ENCODE measurements at places on chromosomes 13 and 19.

- peak; percentile 68 for DNase-seq
Measured at GRCh38 chr19:15252398-15253018, 20.3 kb upstream of the EPHX3 start.

GRCh38 chr13:66036024-66036614 is 1194.0 kb downstream of the PCDH9 start:
- DNase-seq, result no peak

DNA sequence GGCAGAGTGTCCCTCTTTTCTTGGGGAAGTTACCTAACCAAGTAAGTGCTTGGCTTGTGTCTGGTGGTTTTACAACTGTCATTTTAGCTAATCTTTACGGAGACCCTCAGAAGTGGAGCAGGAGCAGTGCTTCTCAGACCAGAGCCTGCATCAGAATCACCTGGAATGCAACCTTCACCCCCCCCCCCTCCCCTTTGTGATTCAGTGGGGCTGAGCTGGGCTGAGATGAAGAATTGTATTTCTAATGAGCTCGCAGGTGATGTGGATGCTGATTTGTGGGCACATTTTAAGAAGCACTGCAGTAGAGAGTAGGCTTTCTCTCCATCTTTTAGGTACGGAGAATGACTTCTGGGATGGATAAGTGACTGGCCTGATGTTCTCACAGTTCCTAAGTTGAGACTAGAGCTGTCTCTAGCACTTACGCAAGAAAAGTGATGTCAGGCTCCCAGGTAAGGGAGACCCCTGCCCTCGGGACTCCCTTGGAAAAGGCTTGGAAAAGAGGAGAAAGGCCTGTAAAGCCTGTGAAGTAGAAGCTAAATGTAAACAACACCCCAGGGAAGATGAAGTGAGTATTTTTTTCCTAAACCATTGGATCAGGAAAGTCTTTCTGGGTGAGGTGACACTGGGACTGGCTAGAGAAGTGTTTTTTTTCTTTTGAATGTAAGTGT is 23.3 kb upstream of the RNF113B start:
- DNase-seq, result no peak

- DNase-seq, result peak; percentile 39
Measured at GRCh38 chr19:49422407-49423070, 702 bp downstream of the PTH2 start.

GRCh38 chr13:111411151-111411858 is 90.9 kb downstream of the TEX29 start:
- DNase-seq, result no peak

DNA sequence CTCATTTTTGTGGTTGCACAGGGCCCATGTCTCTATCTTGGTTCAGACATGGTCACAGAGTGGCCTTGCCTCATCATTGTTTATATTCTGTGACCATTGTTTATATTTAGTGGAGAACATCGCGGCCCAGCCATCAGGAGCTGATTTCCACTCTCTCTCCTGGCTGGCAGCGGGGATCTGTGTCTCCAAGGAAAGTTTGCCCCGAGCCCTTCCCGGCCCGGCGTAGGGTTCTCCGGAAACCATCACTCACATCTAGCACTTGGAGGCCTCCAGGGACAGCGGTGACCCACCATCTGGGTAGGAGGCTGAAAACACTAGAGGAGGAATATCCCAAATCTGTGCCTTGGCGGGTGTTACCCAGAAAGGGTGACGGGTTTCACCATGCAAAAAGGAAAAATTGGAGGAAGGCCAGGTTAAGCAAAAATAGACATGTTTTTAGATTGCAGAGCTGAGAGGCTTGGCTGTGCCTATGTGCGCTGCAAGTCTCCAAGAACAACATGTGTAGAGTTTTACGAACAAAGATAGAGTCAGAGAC is 726 bp upstream of the ZNF358 start:
- no peak for DNase-seq

GRCh38 chr19:49417088-49417487 is 6.2 kb downstream of the PTH2 start:
- no peak for DNase-seq

DNA sequence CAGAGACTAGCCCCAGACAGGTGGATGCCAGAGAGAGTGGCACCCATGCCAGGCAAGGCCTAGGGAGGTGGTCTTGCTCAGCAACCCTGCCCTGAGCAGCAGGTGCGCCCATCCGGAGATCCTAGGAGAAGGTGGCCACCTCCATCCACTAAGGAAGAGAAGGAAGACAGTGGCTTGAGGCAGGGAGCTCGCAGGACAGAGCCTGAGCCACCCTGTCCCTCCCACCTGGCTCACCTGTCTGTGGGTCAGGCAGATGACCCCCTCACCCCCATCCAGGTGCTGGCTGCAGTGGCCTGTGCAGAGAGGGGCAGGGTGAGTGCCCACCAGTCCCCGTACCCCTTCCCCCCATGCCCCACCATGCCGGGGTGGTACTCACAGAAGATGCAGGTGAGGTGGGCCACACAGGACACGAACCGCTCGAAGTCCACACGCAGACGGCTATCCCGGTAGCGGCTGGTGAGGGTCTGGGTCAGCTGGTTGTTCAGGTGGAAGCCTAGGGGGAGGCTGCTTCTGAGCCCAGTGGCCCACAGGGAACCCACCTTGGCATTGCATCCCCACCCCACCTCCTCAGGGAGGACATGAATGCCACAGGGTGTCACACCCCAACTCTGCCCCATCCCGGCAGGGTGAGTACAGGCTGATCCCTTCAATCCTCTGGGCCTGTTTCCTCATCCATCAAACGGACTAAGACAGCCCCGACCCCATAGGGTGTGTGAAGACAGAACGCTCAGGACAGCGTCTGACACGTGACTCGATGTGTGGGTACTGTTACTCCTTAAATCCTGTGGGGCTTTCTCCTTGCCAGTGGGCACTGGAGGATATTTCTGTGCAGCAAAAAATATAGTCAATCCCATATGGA is 13.3 kb downstream of the CAPN12 start:
- no peak for DNase-seq

GRCh38 chr19:58483776-58484175 is 7.6 kb downstream of the ZNF446 start:
- no peak for DNase-seq

GRCh38 chr13:59643364-59643841 is 520.3 kb downstream of the DIAPH3 start:
- no peak for DNase-seq

DNA sequence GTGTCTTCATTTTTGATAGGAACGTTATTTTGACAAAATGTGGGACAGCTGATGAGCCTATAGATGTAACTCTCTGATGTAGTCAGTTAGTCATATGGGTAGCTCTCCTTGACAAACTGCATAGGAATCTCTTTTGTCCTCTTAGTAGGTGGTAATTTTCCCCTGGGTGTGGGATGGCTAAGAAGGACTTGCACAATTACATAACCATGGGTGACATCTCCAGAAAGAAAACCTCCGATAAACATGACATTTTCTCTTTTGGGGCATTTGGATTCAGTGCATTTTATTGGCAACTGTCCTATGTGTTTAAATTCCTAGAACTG is 41.8 kb downstream of the IGFL3 start:
- peak; percentile 33 for DNase-seq

DNA sequence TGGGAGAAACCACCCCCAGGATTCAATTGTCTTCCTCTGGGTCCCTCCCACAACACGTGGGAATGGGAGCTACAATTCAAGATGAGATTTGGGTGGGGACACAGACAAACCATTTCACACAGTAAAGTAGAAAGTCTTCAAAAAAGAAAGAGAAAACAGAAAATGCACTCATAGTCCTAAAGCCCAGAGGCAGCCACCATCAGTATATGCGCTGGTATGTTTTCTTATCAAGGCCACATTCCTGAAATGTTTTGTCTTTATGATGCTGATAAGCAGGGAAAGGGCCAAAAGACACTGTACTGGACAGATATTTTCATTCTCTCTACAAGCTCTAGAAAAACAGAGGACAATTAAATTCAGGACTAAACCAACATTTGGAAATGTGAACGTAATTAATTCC is 375.8 kb upstream of the TSHZ3 start:
- DNase-seq, result no peak

- DNase-seq, result peak; percentile 57
Measured at GRCh38 chr13:33931397-33932311, 113.7 kb downstream of the RFC3 start.

DNA sequence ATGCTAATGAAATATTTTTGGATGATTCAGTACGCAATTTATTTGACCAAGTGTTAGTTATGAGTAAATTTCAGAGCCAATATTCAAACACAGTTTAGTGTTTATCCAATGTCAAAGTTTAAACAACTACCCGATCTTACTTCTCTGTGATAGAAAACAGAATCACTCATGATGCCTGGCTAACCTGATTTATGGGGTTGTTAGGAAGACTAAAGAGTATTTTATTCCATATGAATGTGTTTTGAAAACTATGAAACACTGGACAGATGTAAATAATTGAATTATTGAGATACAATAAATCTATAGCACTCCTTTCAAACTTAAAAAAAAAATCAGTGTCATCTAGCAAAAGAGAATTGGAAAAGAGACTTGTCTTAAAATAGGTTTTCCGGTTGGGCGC is 1181.8 kb downstream of the EFNB2 start:
- no peak for DNase-seq

DNA sequence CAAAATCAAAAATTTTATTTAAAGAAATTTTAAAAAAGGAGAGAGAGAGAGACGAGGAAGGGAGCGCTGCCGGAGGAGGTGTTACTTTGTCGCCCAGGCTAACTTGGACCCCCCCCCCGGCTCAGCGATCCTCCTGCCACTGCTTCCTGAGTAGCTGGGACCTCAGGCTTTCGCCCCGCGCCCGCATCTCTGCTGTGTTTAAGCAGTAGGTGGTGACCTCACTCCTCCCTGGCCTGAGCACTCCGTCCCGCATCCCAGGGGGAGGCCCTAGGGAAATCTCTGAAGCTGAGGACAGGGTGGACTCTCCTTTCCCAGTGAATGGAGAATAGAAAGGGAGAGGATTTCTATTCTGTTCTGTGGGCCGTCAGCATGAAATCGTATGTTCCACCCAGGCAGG is 485 bp upstream of the ZNF845 start:
- no peak for DNase-seq

DNA sequence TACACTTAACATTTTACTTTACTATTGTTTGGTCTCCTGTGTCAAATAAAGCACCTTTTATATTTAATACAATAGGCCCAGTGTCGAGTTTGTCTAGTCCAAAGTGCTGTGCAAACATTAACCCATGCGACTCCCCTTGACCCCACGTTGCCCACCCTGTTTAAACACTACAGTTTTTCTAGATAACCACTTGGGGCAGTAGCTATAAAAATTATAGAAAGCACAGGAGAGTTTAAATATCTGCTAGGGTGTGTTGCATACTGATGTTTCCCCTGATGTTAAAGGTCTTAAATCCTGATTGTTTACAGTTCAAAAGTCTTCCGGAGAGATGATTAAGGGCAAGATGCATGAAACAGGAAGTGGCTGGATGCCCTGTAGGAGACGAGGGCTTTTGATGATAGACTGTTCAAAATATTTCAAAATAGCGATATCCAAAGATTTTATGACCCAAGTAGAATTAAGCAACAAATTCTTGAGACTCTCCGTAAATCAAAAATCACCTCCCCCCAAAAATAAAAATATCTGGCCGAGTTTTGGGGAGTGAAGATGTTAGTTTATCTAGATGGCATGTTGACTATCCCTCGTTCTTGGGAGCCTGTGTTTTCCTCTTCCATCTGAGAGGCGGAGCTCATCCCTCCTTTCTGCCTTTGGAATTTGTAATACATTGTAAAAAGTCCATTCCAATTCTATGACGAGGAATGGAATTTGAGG is 167.1 kb downstream of the FGF9 start:
- DNase-seq, result no peak

GRCh38 chr13:76936763-76937162 is 11.5 kb upstream of the ACOD1 start:
- DNase-seq, result peak; percentile 56

DNA sequence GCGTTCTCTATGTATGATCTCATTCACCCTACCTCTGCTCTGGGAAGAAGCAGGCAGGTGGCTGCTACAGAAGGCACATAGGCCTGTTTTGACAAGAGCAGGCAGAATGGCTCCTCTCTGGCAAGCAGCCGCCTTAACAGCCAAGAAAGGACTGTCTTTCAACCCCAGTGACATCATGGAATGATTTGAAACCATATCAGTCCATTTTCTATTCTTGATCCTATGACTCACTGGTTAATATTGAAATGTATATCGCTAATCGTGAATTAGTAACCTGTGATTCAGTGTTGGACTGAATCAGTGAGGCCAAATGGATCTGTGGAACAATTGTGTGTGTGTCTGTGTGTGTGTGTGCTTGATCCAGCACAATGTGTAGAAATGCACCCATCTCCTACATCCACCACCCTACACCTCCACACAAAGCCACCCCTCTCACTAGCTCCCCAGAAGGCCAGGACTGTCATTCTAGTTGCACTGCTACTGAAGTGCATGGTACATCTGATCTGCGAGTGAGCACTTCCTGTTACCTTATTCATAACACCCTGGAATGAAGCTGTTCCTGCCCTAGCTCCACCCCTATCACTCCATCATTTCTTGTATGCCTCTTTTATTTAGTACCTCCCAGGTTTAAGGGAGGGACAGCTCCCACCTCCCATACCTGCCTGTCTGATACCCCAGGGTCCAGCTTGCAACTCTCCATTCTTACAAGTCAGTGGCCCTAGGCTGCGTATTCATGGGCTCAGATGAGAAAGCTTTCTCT is 460.0 kb downstream of the FOXO1 start:
- DNase-seq, result peak; percentile 81

DNA sequence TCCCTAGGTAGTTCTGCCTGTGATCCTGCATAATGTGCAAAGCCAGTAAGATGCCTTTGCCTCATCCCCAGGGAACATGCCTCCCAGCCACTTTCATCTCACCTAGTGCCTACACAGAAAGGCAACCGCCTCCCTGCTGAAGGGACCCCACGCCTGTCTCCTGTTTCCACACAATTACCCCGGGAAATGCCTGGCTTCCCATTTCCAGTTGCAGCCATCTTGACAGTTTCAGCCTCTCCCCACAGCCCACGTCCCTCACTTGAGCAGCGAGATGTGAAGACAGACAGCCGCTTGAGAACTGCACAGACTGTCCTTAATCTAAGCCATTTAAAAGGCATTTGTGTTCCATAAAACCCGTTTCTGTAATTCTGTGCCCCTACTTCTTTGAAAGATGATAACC is 4.7 kb upstream of the UQCRFS1 start:
- no peak for DNase-seq

- no peak for DNase-seq
Measured at GRCh38 chr13:95388420-95389079, 87.3 kb upstream of the ABCC4 start.

GRCh38 chr13:50810998-50811397 is 32.5 kb downstream of the DLEU7 start:
- no peak for DNase-seq

- no peak for DNase-seq
Measured at GRCh38 chr13:23865026-23865425, 24.2 kb downstream of the MIPEP start.

DNA sequence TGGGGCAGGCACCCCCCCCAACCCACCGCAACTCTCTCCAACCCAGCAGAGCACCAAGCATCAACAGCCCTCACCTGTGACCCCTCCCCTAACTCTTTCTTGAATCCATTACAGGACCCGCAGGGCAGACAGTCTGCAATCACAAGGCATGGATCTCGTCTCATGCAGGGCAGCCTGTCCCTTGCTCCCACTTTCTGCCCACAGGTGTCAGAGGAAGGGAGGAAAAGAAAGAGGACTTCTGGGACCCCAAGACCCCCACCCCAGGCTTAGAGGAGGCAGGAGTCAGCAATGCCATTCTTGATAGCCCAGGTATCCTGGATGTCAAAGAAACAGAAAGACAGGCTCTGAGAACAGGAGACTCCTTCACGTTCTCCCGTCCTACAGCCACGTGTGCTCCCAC is 47.4 kb upstream of the TUBGCP3 start:
- no peak for DNase-seq

- DNase-seq, result no peak
Measured at GRCh38 chr19:588741-589692, 664 bp upstream of the HCN2 start.
